Fibroblast of skin of back (primary cell): ENCODE measurements at places on chromosomes 11 and 22.

DNA sequence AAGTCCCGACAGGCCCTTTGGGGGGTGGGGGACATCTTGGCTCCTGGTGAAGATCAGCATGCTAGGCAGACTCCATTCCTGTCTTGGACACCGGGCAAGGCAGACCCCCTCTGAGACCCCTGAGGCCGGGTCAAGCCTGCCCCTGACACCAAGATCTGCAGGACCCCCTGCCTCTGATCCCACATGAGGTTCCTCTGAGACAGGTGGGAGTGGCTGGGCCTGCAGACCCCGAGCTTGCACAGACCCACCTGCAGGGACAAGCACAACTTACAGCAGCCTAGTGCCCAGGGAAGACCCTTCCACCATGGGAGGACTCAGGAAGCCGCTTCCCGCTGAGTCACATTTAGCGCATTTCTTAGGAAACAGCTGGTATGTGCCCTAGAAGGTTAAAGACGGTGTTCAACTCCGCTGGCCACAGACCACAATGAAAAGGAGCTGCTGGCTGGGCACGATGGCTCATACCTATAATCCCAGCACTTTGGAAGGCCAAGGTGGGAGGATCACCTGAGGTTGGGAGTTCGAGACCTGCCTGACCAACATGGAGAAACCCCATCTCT, 15.5 kb downstream of the ARVCF start:
- no peak for DNase-seq

DNA sequence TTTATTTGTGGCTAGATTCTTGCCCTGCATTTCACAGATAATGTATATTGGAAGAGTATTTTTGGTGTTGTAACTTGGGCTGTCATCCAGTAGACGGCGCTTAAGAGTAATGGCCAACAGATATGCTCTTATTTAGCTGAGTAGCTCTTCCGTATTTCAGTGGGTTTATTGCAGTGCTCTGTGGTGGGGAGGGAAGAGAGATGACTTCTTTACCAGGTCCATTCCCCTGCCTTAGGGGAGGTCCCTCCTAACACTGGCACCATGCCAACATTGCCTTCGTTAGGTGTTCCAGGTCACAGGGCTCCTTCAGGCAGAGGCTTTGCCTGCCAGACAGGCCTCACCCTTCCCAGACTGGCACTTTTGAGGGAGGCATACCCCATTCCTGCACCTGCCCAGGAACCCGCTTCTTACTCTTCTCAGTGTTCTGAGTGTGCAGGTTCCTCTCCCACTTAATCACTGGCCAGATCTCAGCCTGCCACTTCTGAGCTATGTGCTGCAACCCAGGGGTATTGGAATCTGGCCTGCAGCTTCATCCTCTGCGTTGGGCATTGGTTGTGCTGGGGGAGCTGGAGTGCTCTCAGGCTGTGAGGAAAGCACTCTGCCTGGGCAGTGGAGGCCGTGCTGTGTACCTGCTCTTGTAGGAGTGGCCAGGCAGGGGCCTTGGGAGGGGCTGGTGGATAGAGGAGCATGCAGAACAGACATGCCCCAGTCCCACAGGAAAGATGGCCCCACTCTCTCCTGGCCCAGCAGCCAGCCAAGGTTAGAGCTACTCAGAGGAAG, 29.4 kb upstream of the SLN start:
- peak; percentile 30 for DNase-seq

- peak; percentile 97 for DNase-seq
Observed at GRCh38 chr11:122668562-122669090, 13.1 kb downstream of the UBASH3B start.

DNA sequence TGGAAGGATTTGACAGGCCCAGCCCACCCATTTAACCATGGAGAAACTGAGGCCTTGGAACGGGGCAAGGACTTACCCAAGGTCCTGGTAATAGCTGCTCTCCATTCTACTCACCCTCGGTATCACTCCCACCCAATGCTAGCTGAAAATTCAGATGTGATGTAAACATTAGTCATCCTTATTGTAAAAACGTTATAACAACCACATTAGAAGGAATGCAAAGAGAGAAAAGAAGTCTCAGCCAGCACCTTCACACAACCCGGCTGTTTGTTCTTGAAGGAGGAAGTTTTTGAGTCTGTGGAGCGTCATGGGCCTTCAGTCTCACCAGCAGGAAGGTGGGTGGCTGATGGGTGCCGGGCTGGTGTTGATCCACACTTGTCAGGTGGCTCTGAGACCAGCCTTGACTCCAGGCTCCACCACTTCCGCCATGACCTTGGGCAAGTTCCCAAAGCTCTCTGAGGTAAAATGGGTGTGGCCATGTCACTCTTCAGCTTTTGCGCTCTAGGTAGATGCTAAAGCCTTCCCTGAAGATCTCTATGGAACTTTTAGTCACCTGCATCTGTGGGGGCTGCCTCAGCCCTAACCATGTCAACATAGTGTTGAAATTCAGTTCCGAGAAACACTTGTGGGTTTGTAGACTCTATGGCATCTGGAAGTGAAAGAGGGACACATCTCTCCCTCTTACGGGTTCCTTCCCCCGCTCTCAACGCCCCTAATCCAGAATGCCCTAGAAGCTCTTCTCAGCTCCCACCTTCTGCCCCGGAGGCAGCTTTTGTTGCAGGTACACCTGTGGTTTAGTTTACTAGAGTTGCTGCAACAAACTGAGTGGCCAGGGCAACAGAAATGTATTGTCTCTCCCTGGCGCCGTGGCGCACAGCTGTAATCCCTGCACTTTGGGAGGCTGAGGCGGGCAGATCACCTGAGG, 14.8 kb downstream of the CD6 start:
- peak; percentile 48 for DNase-seq

GRCh38 chr11:69359735-69360480, 66.0 kb downstream of the MYEOV start:
- DNase-seq = no peak

GRCh38 chr11:125872138-125872491, 15.4 kb upstream of the HYLS1 start:
- no peak for DNase-seq
